ENCODE measurements at places on chromosomes 1 and 21.

DNA sequence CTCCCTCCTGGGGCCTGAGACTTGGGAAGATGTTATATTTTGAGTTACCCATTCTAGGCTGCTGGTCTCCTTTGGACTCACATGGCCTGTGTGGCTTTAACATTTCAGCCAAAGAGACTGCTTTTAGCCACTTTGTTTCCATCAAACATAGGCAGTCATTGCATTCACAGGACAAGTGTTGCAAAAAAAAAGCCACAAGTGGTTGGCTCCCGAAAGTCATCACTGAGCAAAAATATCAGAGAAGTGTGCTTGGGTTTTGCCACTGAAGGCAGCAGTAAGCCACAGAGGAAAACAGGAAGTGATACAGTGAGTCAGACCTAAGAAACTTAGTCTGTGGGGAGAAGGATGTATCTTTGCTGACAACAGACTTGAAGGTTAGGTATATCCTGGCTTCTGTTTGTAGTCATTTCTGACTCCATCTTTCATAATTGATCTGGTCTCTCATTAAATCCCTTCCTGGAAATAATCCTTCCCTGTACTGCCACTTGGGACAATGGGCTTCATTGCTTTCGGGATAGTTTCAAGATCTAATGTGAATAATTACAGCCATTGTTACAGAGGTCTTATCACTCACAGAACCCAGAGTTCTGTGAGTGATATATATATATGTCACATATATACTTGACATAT lies 80.9 kb downstream of the COLGALT2 start:
- no peak for DNase-seq

DNA sequence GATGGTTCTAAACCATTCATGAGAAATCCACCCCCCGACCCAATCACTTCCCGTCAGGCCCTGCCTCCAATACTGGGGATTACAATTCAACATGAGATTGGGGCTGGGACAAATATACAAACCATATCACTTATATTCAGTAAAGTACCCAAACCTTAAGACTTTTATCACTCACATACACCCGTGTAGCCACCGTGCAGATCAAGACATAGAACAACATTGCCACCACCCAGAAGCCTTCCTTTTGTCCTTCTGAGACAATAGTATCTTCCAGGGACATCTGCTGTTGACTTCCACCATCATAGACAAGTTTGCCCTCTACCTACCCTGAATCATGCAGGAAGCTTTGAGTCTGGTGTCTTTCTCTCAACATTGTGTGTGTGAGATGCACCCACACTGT lies 37.5 kb downstream of the CLIC6 start:
- DNase-seq: no peak

DNA sequence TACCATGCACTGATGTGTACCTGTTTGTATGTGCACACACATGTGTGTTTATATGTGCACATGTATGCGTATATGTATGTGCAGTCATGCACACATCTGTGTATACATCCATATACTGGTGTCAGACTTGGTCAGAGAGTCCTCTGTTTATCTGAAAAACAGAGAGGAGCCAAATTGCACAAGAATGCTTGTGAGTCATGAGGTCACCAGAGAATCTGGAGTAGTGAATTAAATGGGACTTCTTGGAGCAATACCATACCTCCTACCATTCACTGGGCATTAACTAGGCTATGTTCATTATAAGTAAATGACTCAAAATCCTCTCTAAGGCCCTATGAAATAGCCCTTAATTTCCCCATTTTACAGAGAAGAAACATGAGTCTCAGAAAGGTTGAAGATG lies 272.1 kb upstream of the C1orf87 start:
- no peak for DNase-seq

DNA sequence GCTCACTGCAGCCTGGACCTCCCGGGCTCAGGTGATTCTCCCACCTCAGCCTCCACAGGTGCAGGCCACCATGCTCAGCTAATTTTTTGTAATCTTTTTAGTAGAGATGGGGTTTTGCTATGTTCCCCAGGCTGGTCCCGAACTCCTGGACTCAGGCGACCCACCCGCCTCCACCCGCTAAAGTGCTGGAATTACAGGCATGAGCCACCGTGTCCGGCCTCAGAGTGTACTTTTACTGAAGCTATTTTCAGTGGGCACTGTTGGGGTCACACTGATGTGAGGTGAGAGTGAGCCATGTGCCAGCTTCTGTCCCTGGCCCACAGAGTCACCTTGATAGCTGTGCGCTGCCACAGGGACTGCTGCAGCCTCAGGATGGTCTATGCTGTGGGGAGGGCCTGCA lies 25.3 kb upstream of the HHAT start:
- no peak for DNase-seq

- DNase-seq: no peak
Measured at GRCh38 chr1:162376691-162377090, at the start of gene SPATA46. Gene SPATA46 (minus strand): TSS chr1:162376854. CDS start chr1:162376790, 64 bp downstream.

GRCh38 chr1:6370006-6370405 lies 23.6 kb downstream of the ACOT7 start:
- DNase-seq: no peak

DNA sequence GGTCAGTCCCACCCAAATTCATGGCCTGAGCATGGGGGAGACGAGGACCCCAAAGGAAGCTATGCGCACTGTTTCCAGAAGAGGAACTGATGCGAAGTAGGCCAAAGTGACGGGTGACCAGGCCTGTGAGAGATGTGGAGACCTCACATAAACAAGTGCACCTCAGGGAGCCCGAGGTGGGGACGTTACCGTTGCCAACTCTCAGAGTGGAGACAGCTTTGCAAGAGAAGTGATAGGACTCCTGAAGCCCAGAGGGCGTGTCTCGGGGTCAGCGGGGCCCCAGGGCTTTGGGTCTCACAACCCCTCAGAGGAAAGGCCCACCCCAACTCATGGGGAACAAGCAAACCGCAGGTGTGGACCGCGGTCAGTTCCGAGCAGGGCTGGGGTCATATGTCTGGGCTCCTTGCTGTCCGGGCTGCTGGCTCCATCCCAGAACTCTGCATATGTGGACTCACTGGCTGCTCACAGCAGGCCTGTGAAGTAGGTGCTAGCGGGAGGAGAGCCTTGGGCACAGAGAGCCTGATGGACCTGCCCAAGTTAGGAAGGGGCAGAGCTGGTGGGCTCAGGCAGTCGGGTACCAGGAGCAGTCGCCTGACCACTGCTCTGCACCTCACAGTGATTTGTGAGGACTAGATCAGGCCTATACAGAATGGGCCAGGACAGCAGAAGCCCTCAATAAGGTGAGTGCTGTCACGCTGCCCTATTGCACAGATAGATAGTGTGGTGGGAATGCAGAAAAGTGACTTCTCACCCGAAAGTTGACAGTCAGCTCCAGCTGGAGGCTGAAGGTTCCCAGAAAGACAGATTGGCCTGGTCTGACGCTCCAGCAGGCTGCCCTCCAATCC lies 26.2 kb downstream of the STUM start:
- DNase-seq: no peak

- DNase-seq: no peak
Measured at GRCh38 chr1:57578680-57579079, 154.8 kb upstream of the DAB1 start.

DNA sequence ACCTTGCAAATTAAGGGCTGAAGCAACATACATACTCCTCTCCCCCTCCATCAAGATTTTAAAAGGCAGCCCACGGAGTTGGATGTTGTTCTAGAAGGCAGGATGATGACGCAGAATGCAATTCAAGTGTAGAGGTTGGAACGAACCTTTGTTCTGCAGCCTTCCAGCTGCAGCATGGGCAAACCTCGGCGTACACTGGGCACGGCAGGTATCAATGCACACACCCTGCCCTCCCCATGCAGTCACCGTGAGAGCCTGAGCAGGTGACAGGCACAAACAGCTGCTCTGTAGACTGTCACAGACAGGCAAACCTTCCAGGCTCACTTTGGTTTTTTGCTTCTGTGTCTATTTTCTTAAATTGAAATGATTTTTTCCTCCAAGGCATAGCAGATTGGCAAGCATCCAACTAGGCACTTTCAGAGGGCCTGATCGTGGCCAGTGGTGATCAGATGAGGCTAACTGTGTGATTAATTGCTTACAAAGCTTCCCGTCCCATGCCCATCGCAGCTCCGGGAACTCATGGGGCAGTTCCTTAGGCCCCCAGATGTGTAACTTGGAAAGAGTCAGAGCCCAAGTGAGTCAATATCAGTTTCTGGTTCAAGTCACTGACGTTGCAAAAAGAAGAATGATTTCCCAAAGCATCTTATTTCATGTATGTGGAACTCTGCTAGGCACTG lies 82.3 kb downstream of the ITPKB start:
- DNase-seq: no peak

- DNase-seq: no peak
Measured at GRCh38 chr1:223038288-223039006, 104.6 kb downstream of the TLR5 start.

GRCh38 chr21:42525676-42526378 lies 12.2 kb downstream of the SLC37A1 start:
- DNase-seq: no peak

GRCh38 chr1:237199026-237199425 lies 157.0 kb downstream of the RYR2 start:
- no peak for DNase-seq

- no peak for DNase-seq
Measured at GRCh38 chr1:219657186-219657585, 44.3 kb upstream of the ZC3H11B start.

DNA sequence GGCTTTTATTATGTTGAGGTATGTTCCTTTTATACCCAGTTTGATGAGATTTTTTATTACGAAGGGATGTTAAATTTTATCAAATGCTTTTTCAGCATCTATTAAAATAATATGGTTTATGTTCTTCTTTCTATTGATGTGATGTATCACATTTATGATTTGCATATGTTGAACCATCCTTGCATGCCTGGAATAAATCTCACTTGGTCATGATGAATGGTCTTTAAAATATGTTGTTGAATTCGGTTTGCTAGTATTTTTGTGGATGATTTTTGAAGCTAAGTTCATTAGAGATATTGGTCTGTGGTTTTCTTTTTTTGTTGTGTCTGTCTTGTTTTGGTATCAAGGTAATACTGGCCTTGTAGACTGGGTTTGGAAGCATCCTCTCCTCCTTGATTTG lies 14.1 kb downstream of the GPR88 start:
- no peak for DNase-seq

- no peak for DNase-seq
Measured at GRCh38 chr21:46394595-46395104, 64.0 kb upstream of the DIP2A start.

DNA sequence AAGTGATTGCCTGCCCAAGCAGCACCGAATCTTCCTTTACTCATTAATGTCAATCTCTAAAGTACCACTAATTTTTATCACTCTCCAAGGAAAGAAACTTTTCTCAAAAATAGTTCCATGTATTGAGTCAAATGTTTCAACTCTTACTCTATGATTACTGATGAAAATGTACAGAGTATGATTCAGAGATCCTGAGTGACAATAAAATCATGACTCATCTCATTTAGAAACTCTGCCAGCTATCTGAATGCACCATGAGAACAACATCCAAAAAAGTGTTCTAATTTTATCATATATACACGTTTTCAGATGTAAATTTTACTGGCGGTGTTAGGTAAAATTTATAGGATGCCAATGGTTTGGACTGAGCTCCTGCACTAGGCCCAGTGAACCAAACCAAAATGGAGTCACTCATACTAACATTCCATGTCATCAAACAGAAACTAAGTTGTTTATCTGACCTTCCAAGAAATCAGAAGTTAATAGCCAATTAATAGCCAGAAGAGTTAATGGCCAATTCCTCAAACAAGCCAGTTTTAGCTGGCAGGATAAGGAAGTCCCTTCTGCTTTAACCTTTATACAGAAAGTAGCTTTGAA lies 22.6 kb downstream of the PLPPR5 start:
- DNase-seq: no peak

GRCh38 chr1:114695430-114696058 lies at the start of gene AMPD1:
Gene AMPD1 (minus strand): TSS chr1:114695546. CDS start chr1:114695471, 75 bp downstream.
- no peak for DNase-seq

DNA sequence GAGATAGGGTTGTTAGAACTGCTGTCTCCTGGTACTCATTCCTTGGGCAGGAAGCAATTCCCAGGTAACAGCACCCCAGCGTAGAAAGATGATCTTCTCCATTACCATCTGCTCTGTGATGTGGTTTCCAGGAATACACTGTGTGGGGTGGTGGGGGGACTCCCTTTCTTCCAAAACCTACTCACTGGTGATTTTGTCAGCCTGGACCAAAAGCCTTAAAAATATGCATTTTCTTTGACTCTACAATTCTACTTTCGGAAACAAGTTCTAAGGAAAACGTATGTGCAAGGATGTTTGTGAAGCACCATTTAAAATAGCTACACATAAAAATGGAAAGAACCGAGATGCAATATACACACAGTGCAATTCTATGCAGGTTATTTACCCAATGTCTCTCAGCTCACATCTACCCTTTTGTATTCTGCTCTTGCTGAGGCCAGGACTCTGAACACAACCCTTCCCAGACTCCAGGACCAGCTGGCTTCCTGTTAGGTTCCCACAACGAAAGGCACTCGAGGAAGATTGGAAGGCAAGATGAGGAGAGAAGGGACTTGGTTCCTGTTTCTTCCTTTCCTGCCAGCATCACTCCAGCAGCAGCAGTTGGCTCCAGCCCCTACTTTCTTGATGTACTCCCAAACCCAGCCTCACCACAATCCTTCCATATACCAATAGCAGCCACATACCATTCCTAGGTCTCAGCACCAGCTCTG lies 33.0 kb upstream of the GJB5 start:
- DNase-seq: no peak

DNA sequence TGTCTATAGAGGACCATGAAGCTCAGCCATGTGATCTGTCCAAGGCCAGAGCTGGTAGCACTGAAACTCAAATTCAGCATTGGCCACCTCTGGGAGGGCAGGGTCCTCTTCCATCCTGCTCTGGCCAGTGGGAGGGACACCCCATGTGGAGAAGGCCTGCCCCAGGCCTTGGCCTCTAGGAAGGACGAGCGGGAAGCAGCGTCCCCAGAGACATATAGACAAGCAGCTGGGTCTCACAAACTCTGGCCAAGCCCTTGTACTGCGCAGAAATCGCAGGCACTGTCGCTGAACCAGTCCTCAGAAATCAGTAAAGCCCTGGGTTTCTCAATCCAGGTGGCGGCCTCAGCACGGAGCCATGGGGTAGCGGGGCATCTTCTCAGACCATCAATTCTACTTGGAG lies 180.7 kb downstream of the HIVEP3 start:
- no peak for DNase-seq

DNA sequence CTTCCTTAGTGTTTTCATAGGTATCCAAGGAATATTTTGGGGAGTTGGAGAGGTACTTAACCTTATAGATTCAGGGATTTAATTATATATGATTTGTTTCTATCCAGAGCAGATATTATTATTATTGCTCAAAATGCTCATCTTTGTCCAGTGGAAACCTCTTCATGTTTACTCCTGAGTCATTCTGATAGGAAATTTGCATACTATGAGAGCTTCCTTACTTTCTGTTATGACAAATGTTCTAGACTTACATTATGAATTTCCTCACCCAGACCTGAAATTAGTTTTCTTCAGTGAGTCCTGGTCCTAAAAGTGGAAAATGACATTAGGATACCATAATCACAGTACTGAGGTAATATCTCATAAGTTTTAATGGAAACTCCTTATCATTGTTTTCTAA lies 57.5 kb upstream of the PLPPR5 start:
- DNase-seq: no peak

DNA sequence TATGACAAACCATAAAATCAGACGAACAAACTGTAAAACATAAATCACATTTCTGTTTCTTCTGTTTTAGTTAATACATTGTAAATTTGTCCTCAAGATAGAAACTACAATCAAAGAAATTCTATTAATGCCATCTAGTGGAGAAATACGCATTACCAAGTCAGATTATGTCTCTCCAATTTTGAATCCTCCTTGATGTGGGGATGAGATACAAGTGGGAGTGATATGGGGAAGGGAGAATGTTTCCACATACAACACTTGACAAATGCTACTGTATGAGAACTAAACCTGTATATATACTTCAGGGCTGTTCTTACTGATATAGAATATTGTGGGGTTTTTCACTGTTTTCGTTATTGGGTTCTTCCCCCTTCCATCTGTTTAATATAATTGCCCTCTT lies 2.6 kb downstream of the HFM1 start:
- DNase-seq: no peak

All from nephron progenitor cell (in vitro differentiated cells).